Fibroblast of skin of right quadriceps (primary cell): ENCODE measurements at places on chromosomes 4 and X.

- DNase-seq, result no peak
Observed at GRCh38 chrX:130771648-130772047, 131.4 kb downstream of the ENOX2 start.

GRCh38 chrX:129759576-129760061, 20.1 kb upstream of the SASH3 start:
- DNase-seq, result peak; percentile 71

- no peak for DNase-seq
Observed at GRCh38 chr4:149735796-149736195, 79.8 kb downstream of the IQCM start.

- no peak for DNase-seq
Observed at GRCh38 chrX:64395568-64395929, 297 bp upstream of the MTMR8 start.

DNA sequence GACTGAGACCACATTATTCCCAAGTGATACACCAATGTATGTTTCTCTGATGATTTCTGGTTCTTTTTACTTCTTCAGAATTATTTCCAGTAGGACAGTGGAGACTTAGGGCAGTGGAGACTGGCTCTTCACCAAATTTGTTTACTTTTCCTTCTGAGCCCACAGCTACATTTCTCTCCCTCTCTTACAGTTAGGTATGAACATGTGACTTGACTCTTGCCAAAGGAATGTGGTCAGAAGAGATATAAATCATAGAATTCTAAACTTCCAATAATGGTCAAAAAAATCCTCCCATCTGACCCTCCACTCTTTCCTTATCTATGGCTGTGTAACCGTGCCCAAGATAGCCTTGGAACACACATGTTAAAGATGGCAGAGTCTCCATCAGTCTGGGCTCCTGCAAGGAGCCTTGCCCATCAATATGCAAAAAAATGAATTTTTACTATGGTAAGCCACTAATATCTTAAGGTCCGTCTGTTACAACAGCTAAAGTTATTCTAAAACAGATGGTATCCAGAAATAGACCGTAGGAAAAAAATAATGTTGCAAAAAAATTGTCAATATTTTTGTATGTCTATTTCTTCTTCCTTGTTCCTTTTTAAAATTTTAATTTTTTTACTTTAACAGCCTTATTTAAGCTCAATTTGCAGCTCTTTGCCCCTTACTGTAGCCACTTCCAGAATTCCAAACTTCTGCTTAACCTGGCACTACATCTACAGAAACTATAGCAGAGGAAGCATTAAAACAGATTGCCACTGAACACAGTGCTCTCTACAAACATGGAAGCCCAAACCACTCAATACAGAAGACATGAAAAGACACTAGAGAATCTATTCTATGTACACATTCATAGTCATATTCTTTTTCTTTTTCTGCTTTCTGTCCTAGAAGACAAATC, 260.7 kb downstream of the COL25A1 start:
- DNase-seq, result peak; percentile 69

DNA sequence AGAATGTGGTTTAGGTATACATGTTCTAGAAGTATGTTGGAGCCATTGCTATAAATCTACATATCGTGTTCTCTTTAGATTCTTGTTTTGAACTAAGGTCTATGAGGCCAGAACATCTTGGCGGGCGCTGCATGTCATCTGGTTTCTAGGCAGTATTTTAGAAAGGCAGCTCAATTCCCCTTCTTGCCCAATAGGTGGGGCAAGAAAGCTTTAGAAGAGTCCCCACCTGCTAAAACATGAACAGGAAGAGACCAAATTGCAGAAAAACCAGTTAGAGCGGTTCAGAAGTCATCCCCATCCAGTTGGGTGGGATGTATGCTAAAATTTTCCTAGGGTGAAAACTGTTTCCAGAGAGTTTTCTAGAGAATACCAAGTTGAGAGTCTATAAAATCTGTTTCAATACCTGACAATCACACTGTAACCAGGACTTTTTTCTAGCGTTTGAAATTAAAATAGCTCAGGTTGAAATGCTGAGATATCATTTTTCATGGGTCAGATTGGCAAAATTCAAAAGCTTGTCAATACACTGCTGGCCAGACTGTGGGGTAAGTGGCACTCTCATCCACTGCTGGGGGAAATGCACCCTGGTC, 17.5 kb upstream of the SH3KBP1 start:
- DNase-seq, result peak; percentile 37

DNA sequence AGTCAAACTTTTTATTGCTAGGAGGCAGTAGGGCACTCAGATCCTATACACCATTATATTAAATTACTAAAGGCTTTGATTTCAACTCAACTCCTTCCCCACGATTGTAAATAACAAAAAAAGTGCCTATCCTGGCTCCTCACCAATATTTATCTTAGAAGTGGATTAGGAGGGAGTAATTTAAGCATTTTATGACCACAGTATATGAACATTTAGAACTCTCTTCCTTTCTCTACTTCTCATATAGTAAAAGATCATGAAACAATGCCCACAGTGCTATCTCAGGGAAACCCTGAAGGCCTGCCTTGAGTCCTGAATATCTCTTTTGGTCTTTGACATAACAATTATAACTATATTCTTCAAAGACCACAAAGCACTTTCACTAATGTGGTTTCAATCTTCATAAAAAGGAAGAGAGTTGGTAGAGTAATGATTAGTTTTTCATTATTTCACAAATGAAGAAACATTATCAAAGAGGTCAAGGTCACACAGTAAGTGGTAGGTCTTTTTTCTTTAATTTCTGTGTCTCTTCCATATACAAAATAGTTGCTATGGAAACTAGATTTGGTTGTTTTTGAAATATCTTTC, 29.1 kb upstream of the ADH1C start:
- DNase-seq, result no peak

DNA sequence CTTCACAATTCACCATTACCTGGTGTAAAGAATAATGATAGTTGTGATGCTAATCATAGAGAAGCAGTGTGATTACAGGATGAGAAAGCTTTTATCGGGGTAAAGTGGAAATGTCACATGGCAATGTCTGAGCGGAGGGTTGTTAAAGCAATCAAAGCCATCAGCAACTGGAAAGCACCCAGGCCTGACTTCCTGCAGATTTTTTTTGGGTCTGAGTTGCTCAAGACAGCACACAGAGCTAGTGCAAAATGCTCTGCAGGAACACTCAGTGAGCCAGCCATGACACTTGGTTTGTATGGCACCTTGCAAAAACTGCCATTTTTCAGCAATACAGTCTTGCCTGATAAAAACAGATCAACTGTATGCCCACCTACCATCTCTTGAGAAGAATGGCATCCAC, 152.9 kb downstream of the COL4A6 start:
- DNase-seq, result no peak

GRCh38 chr4:119116925-119117900, 18.4 kb upstream of the MYOZ2 start:
- DNase-seq, result peak; percentile 53

DNA sequence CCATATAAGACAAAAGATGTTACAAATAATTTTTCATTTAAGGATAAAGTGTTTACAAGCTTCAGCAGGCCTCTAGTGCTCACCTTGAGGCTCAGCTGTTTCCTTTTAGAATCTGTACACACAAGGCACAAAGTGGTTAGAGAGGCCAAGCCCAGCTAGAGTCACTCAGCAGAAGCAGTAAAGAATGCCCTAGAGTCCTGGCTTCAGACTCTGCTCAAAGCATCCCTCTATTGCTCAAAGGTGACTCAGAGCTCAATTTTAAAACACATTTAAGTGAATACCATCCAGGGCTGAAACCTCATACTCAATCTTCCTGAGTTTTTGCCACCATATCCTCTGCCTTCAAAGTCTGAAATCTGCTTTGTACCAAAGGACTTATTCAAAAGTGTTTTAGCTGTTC, 22.6 kb upstream of the PHF8 start:
- peak; percentile 23 for DNase-seq

- no peak for DNase-seq
Observed at GRCh38 chrX:136115904-136116297, 31.4 kb upstream of the FHL1 start.

DNA sequence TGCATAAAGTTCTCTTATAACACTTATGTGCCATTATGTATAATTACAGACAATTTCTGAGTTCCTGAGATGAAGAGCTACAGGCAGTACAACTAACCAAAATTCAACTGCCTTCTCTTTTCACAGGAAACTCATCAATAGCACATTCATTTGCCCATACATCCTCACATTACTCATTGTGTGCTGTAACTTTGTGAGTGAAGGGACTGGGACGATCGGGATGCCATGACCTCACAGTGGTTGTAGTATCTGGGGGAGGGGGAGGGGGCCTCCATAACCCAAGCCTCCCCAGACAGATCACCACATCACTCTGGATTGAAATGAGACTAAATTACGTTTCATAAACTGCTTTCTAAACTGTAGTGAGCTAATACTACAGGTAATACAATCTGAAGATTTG, 60.7 kb downstream of the ABCG2 start:
- DNase-seq, result peak; percentile 29

- no peak for DNase-seq
Observed at GRCh38 chr4:54118850-54119589, 19.1 kb downstream of the GSX2 start.

GRCh38 chr4:84952004-84952403, 14.5 kb downstream of the WDFY3 start:
- peak; percentile 56 for DNase-seq

DNA sequence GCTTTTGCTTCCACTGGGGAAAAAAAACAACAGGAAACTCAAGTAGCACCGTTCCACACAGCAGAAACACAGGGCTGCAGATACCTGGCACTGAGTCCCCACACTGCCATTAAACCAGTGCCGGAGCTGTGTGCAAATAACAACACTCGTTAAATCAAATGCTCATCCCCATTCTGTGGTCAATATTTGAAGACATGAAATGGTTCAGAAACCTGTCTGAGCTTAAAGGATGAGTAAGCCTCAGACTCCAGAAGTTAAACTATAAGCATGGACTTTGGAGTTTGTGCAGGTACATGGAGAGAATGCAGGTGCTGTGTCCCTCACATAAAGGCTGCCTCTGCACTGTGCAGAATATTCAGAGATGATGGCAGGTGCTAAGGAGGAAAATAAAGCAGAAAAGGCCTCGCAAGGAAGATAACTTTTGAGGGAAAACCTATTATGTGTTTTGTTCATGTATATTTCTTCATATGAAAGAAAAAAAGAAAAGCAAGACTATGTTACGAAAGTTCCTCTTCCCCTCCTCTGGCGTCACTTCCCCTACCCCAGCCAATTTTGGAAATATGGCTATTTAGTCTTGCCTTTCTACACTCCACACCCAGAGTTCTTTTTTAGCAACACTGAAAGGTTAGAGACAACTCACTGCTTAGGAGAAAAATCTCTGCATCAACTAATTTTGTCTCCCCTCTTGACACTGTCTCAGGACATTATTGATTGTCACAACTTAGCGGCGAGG, 4.6 kb downstream of the MPP1 start:
- no peak for DNase-seq

- peak; percentile 42 for DNase-seq
Observed at GRCh38 chr4:47031011-47031678, at the start of gene GABRB1. TSS of gene GABRB1 (plus strand) at chr4:47031567.

DNA sequence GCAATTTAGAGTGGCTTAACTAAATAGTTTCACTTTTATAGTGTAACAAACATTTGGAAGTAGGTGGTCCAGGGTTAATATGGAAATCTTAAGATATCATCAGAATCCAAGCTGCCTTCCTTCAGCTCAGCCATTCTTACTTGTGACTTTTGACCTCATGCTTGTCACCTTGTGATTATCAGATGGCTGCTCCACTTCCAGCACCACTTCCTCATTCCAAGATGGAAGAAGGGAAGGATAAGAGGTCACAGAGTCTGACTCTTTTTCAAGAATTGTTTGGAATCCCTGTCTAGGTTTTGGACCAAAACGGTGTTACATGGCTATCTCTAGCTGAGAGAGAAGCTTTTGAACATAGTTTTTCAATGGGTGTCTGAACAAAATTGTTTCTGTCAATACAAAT, 39.9 kb downstream of the MTTP start:
- DNase-seq, result no peak
